A549 treated with Mapracorat at 1 μM for 4 hours (cell line): ENCODE measurements at places on chromosomes 2 and 18. TPM values are rescaled to one million over a fixed set of nuclear protein-coding genes. Genes with fewer than 3 reads are reported as not detected.

Gene FMNL2
- 24.5 to 30.9 TPM (median 28.6 TPM) in 5 replicates for total RNA-seq

Gene MAP4K3
- total RNA-seq: 16.2 to 20.4 TPM (median 18.5 TPM) in 5 replicates

Gene ACADL
- total RNA-seq: 0.06 to 0.19 TPM (median 0.13 TPM) in 4 of 5 replicates, not detected in the other

Gene HYCC2
- total RNA-seq: 3.0 to 6.0 TPM (median 4.9 TPM) in 5 replicates

Gene LRP1B
- not detected in 5 replicates for total RNA-seq

Gene CYP27C1
- 2.4 to 4.8 TPM (median 3.8 TPM) in 5 replicates for total RNA-seq

Gene GALNT5
- total RNA-seq: 2.0 to 2.2 TPM (median 2.1 TPM) in 5 replicates

Gene CXCR2
- total RNA-seq: not detected in 5 replicates

Gene DYTN
- not detected in 5 replicates for total RNA-seq

Gene ALLC
- 0.07 TPM in 1 of 5 replicates, not detected in the others for total RNA-seq

Gene EVX2
- not detected in 5 replicates for total RNA-seq

Gene SERPINB11
- 0.20 TPM in 1 of 5 replicates, not detected in the others for total RNA-seq

Gene IHH
- total RNA-seq: 0.30 to 0.89 TPM (median 0.53 TPM) in 5 replicates

Gene ABCG8
- total RNA-seq: not detected in 5 replicates

Gene RNF181
- total RNA-seq: 186 to 196 TPM (median 192 TPM) in 5 replicates

Gene L3MBTL4
- not detected in 5 replicates for total RNA-seq

Gene CACNB4
- total RNA-seq: 0.08 to 0.16 TPM (median 0.13 TPM) in 5 replicates

Gene RAB27B
- 9.1 to 13.0 TPM (median 10.5 TPM) in 5 replicates for total RNA-seq

Gene TMEM178A
- 0.12 to 0.27 TPM (median 0.18 TPM) in 4 of 5 replicates, not detected in the other for total RNA-seq

Gene PUS10
- 1.8 to 3.4 TPM (median 2.9 TPM) in 5 replicates for total RNA-seq

Gene C2orf66
- 0.07 to 0.14 TPM (median 0.09 TPM) in 3 of 5 replicates, not detected in the others for total RNA-seq
